ENCODE measurements at places on chromosomes 11 and 22. TPM values are rescaled to one million over a fixed set of nuclear protein-coding genes. Genes with fewer than 3 reads are reported as not detected.

DNA sequence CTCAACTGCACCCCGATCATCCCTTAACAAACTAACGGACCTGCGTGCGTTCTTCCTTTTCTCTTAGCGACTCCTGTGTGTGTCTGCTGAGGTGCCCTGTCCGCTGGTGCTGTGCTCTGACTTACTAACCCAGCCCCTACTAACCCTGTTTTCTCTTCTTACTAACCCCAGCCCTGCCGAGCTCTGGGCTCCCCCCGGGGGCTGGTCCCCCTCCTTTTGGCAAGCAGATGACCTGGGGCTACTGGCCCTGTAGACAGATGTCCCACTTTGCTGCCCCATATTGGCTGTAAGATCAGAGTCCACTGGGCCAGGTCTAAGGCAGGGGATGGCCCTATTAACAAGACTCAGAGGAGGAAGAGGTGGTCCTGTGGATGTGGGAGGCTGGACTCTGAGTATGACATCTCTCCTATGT is 14.7 kb downstream of the MIAT start:
- no peak for DNase-seq

GRCh38 chr11:47243454-47243853 is 5.2 kb downstream of the ACP2 start:
- no peak for DNase-seq

HORMAD2 gene
- not detected for total RNA-seq

CUL5 gene
- 19.6 TPM for total RNA-seq

DNA sequence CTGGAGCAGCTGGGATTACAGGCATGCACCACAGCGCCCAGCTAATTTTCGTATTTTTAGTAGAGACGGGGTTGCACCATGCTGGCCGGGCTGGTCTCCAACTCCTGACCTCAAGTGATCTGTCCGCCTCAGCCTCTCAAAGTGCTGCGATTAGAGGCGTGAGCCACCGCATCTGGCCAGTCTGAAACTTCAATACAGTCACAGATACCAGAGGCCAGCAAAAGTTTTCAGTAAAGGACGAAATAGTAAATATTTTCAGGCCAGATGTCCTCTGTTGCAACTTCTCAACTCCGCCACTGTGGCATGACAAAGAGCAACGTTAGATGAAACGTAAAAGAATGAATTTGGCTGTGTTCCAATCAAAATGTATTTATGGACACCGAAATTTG is 403.6 kb downstream of the MN1 start:
- DNase-seq: no peak

DNA sequence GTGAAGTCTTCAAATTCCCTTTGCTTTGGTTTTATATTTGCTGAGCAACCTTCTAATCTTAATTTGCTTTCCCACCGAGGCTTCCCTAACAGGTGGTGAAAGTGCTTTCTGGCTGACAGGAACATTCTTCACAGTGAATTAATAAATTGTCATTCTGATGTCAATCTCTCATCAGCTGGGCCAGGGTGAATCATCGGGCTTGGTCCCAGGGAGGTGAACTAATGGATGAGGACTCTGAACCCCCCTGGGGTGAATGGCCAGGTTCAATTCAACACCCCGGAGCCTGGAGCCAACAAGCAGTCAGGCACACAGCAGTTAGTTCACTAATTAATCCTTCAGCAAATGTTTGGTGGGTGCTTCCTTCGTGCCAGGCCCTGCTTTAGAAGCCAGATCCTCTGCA is 155.4 kb upstream of the PDGFD start:
- no peak for DNase-seq

HPX gene
- not detected for total RNA-seq

- DNase-seq: no peak
Observed at GRCh38 chr22:36104435-36104834, 56.1 kb downstream of the APOL3 start.

OR4B1 gene
- total RNA-seq: not detected

DNA sequence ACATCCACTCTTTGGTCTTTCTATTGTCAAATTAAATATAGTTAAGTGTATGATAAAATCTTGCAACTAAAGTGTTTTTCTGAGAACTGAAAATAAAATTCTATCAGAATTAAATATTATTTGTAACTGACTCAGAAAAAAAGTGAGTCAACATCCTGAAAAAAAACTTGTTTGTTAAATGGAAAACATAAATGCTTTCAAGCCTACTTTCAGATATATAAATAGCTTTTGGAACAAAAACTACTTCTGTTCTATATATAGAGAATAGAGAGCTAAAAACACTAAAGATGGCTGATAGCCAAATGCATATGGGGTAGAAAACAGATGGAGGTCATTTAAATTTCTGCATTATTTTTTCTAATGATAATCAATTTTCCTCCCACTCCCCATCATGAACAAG is 61.8 kb downstream of the PIK3C2A start:
- DNase-seq: no peak

DNA sequence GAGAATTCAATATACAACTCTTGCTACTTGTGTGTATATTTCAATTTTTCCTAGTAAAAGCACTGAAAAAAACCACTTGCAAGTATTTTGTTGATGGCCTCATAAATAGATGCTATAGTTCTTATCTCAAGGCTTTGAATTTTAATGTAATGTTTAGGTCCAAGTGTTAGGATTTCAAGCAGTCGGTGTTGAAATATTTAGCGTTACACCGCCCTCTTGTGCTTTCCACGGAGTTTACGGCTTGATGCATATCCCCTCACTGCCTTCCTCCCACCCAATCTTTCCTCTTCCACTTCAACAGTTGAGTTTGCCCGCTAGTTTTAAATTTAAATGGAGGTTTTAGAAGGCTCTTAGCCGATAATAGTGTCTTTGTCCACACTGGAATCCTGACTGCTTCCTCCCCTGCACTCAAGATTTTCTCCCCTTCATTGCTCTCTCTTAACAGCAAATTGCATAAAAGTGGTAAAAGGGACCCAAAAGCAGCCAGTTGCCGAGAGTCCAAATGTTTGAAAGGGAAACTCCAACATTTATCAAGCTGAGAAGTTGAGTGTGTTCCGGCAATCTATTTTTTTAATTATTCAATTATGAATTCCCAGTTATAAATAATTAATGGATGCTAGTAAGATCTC is 25.9 kb upstream of the HTATIP2 start:
- DNase-seq: no peak

AIFM3 gene
- not detected for total RNA-seq

GRCh38 chr11:70029115-70029860 is 48.8 kb upstream of the ANO1 start:
- no peak for DNase-seq

- no peak for DNase-seq
Observed at GRCh38 chr11:125429174-125429707, 66.8 kb downstream of the FEZ1 start.

GRCh38 chr11:121038648-121039409 is 14.9 kb downstream of the TBCEL start:
- DNase-seq: no peak

PLAAT2 gene
- total RNA-seq: 0.39 TPM

DNA sequence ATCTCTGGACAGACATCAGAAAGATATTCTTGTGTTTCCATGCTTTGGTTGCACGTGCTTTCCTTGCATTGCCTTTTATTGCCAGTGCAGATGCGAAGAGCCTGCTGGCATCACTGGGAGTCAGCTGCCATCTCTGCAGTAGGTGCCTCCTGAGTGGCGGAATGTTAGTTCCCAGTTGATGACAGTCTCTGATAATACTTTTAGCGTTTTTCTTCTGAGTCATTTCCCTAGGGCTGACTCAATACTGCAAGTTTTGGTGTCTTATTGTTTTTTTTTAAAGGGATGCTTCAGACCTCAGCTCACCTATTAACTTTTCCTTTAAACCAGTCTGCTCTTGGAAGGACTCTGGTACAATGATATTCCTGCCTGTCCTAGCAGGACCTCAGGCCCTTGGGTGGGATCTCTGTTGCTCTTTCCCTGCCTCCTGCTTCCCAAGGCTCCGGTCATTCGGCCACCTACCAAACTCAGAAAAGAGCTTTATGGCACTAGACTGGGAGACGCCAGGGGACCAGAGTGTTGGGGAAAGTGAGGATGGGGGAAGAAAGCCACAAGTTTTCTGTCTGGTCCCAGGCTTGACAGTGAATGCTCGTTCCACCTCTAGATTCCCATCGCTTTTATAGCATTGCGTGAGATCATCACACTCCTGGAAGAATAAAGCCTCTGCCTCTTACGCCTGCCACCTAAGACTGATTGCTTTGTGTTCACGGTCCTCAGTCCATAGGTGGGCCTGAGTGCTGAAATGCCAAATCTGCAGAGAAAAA is 308.7 kb downstream of the DDX10 start:
- peak; percentile 81 for DNase-seq

POLA2 gene
- 26.8 TPM for total RNA-seq

DNA sequence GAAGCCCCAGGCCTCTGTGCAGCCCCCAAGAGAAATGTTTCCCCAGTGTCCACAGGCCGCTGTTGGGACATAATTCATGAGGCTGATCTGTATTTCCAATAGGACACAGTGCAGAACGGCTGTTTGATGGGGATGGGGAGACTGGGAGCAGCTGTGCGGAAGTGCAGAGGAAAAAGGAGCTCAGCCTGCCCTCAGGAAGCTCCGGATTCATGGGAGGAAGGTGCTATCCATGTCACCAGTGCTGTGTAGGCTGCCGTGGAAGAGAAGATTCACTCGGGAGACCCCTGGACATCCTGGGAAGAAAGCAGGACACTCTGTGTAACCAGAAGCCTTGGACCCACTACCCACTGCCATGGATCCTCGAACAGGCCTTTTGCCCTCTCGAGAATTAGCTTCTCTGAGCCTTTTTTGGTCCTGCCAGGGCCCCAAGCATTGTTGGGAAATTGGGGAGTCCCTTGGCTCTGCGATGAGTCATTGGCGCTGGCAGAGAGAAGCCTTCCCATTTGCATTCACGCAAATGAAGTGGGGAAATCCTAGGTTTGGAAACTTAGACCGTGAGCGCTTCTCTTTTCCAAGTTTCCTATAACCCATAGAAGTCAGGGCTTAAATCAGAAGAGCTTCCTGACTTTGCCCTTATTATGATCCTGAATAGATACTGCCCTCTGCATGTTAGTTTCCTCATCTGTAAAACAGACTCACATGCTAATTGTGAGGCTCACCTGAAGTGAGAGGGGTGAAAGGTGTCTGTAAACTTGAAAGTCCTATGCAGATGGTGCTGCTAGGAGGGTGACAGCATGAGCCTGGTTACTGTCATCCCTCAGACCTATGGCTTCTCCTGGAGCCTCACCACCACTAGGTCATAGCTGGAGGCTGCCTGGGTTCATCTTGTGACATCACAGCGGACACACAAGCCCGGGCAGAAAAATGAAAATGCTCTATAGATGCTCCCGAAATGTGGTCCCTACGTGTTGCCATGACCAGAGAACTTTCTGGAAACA is 229.2 kb upstream of the B3GAT1 start:
- DNase-seq: no peak

DNA sequence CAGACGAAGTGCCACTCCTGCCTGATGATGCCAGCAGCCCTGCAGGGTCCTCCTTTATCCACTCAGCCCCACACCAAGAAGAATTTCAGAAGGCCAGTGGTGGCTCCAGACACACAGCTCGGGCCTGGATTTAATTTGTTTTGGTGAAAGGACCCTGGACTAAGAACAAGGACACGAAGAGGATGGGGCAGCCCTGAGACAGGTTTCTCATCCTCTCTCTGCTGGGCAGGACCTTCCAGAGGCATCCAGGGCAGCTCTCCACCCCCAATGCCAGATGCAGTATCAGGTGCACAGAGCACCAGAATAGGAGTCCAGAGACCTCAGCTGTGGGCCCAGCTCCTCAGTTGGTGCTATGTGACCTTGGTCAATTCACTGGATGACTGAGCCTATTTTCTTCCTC is 72.0 kb downstream of the TRIM29 start:
- no peak for DNase-seq

- no peak for DNase-seq
Observed at GRCh38 chr11:86370171-86370570, 4.5 kb upstream of the CCDC81 start.

SF3B2 gene
- total RNA-seq: 334 TPM

DNA sequence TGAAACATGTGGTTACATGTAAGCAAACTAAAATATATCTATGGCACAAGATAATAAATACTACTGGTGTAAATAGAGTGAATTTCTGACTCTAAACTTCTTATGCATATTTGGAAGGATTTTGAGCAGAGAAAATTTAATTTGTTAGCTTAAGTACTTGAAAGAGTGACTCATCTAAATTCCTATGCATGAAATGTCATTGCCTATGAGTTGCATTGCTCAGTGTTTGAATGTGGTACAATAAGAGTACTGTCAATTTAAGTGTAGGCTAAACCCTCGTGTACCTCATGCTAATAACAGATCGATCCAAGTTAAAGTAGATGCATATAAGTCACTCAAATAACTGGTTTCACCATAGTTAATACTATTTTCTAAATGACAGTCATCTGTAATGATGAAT is 5.3 kb upstream of the CARD18 start:
- no peak for DNase-seq

- peak; percentile 42 for DNase-seq
Observed at GRCh38 chr11:13120691-13121090, 111.6 kb downstream of the RASSF10 start.

TTC38 gene
- total RNA-seq: 58.1 TPM

SCARF2 gene
- total RNA-seq: 50.5 TPM

DNA sequence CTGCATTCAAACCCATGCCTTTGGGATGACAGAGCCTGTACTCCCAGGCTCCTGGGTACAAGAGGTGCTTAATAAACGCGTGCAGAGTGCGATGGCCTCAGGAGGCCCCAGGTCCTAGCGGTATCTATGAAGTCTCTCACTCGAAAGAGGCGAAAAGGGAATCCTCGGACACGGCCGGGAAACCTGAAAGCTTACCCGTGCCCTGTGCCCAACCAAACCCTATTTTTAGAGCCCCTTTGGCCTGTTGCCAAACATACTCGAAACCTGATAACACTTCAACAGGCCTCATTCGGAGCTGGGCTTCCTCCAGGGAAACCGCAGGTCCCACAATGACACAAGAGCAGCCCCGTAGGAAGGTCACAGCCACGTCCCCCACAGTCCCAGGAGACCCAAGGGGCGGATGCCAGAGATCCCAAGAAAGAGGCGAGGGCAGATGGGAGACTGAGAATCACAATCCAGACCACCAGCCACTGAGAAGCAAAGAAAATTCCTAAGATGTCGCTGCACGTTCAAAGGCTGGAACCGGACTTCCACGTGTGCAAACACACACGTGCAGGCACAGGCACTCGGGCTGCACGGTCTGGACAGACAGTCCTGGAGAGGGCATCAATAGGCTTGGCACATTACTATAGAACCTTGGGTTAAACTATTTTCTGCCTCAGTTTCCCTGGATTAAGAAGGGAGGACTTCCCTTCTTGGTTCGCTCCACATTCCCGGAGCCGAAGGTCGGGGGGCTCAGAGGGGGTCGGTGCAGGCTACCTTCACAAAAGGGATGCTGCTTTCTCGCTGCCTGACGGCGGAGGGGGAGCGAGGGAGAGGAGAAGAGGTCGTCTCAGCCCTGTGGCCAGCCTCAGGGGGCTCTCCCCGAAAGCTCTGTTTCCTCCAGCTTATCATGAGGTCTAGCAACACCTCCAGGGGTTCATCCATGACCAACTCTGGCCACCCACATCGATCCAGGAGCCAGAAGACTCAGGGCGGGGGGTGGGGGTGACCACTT is 8.2 kb downstream of the PDGFB start:
- no peak for DNase-seq

DNA sequence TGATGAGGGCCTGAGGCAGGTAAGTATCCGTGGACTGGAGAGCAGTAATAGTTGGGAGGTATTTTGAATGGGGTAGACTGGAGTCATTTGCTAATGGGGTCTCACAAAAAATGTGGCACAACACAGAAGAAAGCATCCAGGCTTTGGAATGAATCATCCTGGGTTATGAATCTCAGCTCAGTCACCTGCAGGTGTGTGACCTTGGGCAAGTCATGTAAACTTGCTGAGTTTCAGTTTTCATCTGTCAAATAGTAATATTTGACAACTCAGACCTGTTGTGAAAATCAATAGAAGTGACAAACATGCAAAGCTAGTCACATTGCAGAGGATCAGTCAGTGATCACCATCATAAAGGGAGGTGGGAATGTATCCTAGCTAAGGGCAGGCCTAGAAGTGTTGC is 232.0 kb upstream of the TENM4 start:
- no peak for DNase-seq

All from SJSA1 (cell line).